ENCODE measurements at places on chromosomes 13 and 19. TPM values are rescaled to one million over a fixed set of nuclear protein-coding genes. Genes with fewer than 3 reads are reported as not detected.

GRCh38 chr19:5799247-5800241, 5.3 kb upstream of the NRTN start:
- peaks cover 26% of the 10 kb centered on the region for H3K4me1 ChIP-seq
- no peak overlapping the region for H3K27ac ChIP-seq
- H3K4me3 ChIP-seq: no peak overlapping the region
- DNase-seq: no peak

NLRP7 gene
- total RNA-seq: not detected

DNA sequence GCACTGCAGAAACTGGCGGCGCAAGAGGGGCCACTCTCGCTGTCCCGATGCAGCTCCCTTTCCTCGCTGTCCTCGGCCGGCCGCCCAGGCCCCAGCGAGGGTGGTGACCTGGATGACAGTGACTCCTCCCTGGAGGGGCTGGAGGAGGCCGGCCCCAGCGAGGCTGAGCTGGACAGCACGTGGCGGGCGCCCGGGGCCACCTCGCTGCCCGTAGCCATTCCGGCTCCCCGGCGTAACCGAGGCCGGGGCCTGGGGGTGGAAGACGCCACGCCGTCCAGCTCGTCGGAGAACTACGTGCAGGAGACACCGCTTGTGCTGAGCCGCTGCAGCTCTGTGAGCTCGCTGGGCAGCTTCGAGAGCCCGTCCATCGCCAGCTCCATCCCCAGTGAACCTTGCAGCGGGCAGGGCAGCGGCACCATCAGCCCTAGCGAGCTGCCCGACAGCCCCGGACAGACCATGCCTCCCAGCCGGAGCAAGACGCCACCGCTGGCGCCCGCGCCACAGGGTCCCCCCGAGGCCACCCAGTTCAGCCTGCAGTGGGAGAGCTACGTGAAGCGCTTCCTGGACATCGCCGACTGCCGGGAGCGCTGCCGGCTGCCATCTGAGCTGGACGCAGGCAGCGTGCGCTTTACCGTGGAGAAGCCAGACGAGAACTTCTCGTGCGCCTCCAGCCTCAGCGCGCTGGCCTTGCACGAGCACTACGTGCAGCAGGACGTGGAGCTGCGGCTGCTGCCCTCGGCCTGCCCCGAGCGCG, 12.4 kb downstream of the C19orf25 start:
- no peaks in the 10 kb centered on the region for H3K36me3 ChIP-seq
- H3K4me3 ChIP-seq: no peak overlapping the region
- H3K27ac ChIP-seq: no peak overlapping the region
- H3K27me3 ChIP-seq: peaks cover 6% of the 10 kb centered on the region
- peaks cover 4% of the 10 kb centered on the region for H3K4me1 ChIP-seq

GRCh38 chr13:113553511-113554332, 30.8 kb upstream of the TFDP1 start:
- H3K27ac ChIP-seq: no peak overlapping the region
- H3K4me1 ChIP-seq: no peaks in the 10 kb centered on the region
- H3K27me3 ChIP-seq: no peaks in the 10 kb centered on the region
- no peak overlapping the region for H3K4me3 ChIP-seq
- H3K36me3 ChIP-seq: no peaks in the 10 kb centered on the region

DNA sequence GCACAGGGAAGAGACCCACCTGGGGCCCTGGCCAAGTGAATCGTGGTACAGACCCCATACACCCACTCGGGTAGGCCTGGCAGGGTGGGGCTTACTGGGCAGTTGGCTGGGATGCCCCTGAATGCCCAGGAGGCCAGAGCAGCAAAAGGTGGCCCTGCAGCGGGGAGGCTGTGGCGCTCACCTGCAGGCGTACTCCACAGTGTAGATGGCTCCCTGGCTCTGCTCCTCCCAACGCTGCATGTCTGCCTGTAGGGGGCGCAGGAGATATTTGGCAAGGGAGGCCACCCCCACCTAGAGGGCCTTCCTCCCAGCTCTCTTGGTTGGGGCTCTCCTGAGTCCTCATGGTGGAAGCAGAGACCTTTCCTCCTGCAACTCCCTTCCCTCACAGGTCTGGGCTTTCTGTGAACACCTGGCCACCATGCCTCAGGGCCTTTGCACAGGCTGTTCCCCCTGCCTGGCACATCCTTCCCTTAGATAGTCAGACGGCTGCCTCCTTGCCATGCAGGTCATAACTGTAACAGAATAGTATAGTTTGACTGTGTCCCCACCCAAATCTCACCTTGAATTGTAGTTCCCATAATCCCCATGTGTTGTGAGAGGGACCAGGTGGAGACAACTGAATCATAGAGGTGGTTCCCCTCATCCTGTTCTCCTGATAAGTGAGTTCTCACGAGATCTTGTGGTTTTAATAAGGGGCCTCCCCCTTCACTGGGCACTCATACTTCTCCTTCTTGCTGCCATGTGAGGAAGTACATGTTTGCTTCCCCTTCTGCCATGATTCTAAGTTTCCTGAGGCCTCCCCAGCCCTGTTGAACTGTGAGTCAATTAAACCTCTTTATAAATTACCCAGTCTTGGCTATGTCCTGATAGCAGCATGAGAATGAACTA, 5.9 kb downstream of the BORCS8 start:
- peaks cover 20% of the 10 kb centered on the region for H3K36me3 ChIP-seq
- no peaks in the 10 kb centered on the region for H3K27me3 ChIP-seq
- H3K4me1 ChIP-seq: peaks cover 34% of the 10 kb centered on the region
- H3K27ac ChIP-seq: no peak overlapping the region

DNA sequence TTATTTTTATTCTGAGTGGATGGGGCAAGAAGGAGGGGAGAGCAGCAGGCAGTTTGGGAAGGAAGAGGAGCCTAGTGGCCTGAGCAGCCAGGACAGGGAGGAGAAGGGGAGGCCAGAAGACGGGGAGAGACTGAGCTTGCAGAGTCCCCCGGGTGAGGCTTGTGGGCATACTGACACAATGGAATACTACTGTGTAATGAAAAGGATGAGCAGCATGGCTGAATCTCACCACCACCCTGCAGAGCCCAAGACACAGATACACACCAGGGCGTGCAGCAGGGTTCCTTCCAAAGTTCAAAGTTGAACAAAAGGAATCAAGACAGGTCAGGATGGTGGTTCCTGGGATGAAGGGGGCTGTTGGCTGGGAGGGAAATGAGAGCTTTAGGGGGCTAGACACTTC, 8.1 kb upstream of the SMG9 start:
- peaks cover 16% of the 10 kb centered on the region for H3K36me3 ChIP-seq
- H3K27ac ChIP-seq: peak overlapping the region; percentile 59
- H3K27me3 ChIP-seq: no peaks in the 10 kb centered on the region
- DNase-seq: no peak
- H3K4me1 ChIP-seq: peaks cover 79% of the 10 kb centered on the region

GRCh38 chr19:8158411-8159074, 9.2 kb upstream of the FBN3 start:
- peaks cover 16% of the 10 kb centered on the region for H3K4me1 ChIP-seq
- no peaks in the 10 kb centered on the region for H3K36me3 ChIP-seq
- peaks cover under 1% of the 10 kb centered on the region for H3K27me3 ChIP-seq
- no peak overlapping the region for H3K4me3 ChIP-seq
- DNase-seq: peak; percentile 66
- H3K27ac ChIP-seq: no peak overlapping the region

DNA sequence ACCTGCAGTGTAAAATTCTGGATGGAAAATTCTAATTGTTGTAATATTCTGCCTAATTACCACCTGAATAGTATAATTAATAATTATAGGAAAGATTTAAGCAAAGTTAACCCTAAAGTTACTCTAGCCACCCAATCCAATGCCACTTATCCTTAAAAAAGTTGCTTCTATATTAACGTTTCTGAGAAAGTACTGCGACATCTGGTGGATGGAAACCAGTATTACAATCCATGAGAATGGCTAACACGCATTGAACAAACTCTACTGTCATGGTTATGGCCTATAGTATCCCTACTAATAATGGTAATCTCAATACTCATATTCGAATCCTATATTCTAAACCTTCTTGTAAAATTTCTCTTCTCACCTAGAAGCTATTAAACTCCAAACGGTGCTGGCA, 1551.8 kb downstream of the SLITRK1 start:
- H3K4me1 ChIP-seq: no peaks in the 10 kb centered on the region
- no peak for DNase-seq
- no peaks in the 10 kb centered on the region for H3K27me3 ChIP-seq
- no peaks in the 10 kb centered on the region for H3K36me3 ChIP-seq
- no peak overlapping the region for H3K27ac ChIP-seq

DNAJB1 gene
- total RNA-seq: 62.5 TPM

ZNF468 gene
- 11.3 TPM for total RNA-seq

GRCh38 chr19:52188822-52189734, 774 bp upstream of the PPP2R1A start:
- peak overlapping the region; percentile 83 for H3K4me3 ChIP-seq
- H3K27me3 ChIP-seq: no peaks in the 10 kb centered on the region
- peaks cover 35% of the 10 kb centered on the region for H3K4me1 ChIP-seq
- peak overlapping the region; percentile 96 for H3K27ac ChIP-seq
- no peak for DNase-seq

DNA sequence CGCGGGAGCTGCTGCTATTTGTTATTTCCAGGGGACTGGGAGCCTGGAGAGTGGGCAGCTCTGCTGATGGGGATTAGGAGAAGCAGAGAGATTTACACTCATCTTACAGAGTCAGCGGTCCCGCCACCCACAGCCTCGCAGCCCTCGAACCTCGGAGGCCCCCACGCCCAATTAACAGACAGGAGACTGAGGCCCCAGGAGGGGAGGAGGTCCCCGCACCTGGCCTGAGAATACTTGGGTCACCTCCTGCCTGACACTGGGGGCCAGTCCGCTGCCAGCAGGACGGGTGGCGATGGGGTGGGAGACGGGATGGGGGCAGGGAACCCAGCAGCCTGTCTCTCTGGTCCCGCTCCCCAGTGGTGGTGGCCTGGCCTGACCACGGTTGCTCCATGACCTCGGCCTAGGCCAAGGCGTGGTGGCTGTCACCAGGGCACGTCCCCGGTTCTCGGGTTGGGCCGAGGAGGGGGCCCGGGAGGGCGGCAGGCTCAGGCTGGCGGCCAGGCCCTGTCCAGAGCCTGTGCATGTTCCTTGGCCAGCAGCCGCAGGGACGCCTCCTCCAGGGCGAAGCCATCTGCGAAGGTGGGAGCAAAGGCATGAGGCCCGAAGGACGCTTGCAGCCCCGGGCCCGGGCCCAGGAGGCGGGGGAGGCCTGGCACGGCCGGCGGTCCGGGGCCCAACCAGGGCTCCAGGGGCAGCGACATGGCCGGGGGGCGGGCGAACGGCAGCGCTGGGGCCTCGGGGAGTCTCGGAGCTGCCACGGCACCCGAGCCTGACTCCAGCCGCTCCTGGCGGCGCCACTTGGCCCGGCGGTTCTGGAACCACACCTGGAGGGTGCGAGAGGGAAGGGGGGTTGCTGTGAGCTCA, 1.7 kb downstream of the RAX2 start:
- H3K27me3 ChIP-seq: no peaks in the 10 kb centered on the region
- DNase-seq: no peak
- H3K27ac ChIP-seq: no peak overlapping the region
- H3K4me3 ChIP-seq: no peak overlapping the region
- H3K4me1 ChIP-seq: peaks cover 8% of the 10 kb centered on the region
- H3K36me3 ChIP-seq: peaks cover 2% of the 10 kb centered on the region

Data from activated T-cell treated with anti-CD3 and anti-CD28 coated beads, Interleukin-2, amount 50 U/mL, for 72 hours (primary cell).